ENCODE measurements at places on chromosomes 1 and 21. TPM values are rescaled to one million over a fixed set of nuclear protein-coding genes. Genes with fewer than 3 reads are reported as not detected.
A peak's percentile ranks its signal among the peaks of the same experiment; 100 is the strongest.

ATP6V1G3 gene
- 0.71 TPM for total RNA-seq

GRCh38 chr1:93967306-93967705 lies 58.1 kb upstream of the GCLM start:
- no peak overlapping the region for H3K4me3 ChIP-seq
- no peak overlapping the region for H3K27ac ChIP-seq
- no peaks in the 10 kb centered on the region for H3K27me3 ChIP-seq
- no peaks in the 10 kb centered on the region for H3K36me3 ChIP-seq

COL24A1 gene
- 0.72 TPM for total RNA-seq

UBE2U gene
- not detected for total RNA-seq

GRCh38 chr1:85074365-85074964 lies 26.2 kb upstream of the MCOLN3 start:
- no peaks in the 10 kb centered on the region for H3K4me1 ChIP-seq
- no peaks in the 10 kb centered on the region for H3K27me3 ChIP-seq
- no peak overlapping the region for H3K4me3 ChIP-seq
- no peak overlapping the region for H3K27ac ChIP-seq
- no peak for DNase-seq

DNA sequence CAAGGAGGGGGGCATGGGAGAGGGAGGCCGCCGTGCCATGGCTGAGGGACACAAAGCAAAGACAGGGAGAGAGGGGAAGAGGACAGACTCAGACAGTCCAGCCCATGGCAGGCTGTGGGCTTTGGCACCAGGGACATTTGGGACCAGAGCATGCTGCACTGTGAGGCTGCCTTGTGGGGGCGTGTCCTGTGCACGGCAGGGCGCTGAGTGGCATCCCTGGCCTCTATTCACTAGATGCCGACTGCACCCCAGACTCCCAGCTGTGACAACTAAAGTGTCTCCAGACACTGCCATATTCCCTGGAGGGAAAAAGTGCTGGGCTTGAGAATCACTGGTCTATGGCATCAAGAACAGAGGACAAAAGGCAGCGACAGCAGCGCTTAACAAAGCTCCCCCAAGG lies 18.6 kb upstream of the PRDM15 start:
- peaks cover 10% of the 10 kb centered on the region for H3K4me1 ChIP-seq
- no peaks in the 10 kb centered on the region for H3K36me3 ChIP-seq
- H3K27ac ChIP-seq, result no peak overlapping the region
- H3K27me3 ChIP-seq, result no peaks in the 10 kb centered on the region
- peak; percentile 74 for DNase-seq
- H3K4me3 ChIP-seq, result no peak overlapping the region

CCDC27 gene
- not detected for total RNA-seq

GRCh38 chr1:198083549-198083948 lies 73.2 kb upstream of the NEK7 start:
- no peaks in the 10 kb centered on the region for H3K4me1 ChIP-seq
- H3K27me3 ChIP-seq, result no peaks in the 10 kb centered on the region
- DNase-seq, result no peak
- no peak overlapping the region for H3K27ac ChIP-seq
- H3K36me3 ChIP-seq, result no peaks in the 10 kb centered on the region

CFHR3 gene
- total RNA-seq, result not detected

RCSD1 gene
- not detected for total RNA-seq

GRCh38 chr1:39332291-39332690 lies 127.8 kb downstream of the MACF1 start:
- no peaks in the 10 kb centered on the region for H3K27me3 ChIP-seq
- H3K4me3 ChIP-seq, result no peak overlapping the region
- no peak for DNase-seq
- no peak overlapping the region for H3K27ac ChIP-seq
- H3K36me3 ChIP-seq, result peaks cover 7% of the 10 kb centered on the region
- H3K4me1 ChIP-seq, result no peaks in the 10 kb centered on the region

- DNase-seq, result no peak
- H3K4me3 ChIP-seq, result no peak overlapping the region
- H3K36me3 ChIP-seq, result no peaks in the 10 kb centered on the region
- peaks cover 19% of the 10 kb centered on the region for H3K27me3 ChIP-seq
- no peak overlapping the region for H3K27ac ChIP-seq
Measured at GRCh38 chr1:3363023-3363422, 91.4 kb upstream of the ARHGEF16 start.
